ENCODE measurements at places on chromosomes 2 and 18.

DNA sequence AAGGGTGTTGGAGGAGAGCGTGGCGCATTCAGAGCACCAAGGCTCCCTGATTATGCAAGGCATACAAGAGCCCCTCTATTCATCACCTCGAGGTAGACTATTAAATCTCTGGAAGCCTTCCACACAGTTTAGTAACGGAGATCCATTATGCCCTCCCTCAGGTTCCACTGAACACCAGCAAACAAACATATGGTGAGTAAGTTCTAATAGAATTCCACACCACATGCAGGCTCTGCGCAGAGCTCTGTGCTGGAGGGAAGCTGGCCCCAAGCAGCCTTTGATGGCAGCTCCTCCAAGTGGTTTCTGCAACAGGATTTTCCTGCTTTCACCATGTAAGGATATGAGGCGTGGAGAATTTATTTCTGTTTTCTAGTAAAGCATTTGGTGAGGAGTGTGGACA is 238.6 kb downstream of the C1D start:
- DNase-seq, result no peak

DNA sequence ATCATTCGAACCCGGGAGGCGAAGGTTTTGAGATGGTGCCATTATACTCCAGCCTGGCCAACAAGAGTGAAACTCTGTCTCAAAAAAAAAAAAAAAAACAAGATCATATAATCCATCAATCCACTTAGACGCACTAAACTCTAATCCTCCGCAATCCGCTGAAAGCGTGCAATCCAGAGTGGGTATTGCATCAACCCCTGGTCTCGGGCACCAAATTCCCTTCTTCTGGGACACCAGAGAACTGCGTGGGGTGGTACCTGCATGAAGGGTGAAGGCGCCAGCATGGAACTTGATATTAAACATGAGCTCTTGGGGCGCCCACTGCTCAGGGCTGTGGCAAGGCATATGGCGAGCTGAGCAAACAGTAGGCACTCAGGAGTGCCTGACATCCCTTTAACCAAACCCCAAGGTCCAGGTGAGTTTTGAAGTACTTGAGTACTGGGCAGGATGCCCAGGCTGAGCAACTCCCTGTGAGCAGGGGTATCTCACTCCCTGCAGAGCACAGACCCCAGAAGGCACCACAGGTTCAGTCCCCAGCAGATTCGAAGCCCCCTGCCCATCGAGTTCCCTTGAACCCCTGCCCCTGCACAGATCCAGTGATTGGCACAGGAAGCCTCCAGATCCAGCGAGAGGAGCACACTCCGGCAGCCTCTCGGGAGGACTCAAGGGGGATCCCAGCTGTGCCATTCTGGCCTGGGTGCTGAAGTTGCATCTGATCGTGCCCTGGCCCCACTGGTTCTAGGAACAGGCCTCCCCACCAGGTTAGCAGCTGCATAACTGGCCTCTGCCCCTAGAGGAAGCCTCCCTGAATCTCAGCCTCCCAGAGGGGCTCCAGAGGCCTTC is 8.0 kb downstream of the ALPI start:
- DNase-seq, result no peak

DNA sequence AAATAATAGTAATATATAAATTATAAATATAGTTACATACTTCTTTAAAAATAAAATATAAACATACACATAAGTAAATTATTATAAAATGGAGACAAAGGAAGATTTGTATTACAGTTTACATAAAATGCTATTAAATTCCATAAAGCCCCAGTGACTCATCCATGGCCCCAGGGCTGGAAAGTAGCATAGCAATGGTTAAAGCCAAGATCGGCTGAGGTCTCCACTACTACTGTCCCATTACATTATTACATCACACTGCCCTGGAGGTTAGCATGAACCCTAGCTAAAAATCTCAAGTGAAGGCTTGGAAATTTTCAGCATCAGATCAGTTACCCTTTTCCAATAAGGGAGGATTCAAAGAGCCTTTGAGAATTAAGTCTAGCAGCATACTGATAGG is 936.2 kb downstream of the DSC3 start:
- DNase-seq, result no peak

GRCh38 chr2:191844706-191845105 is 2.2 kb downstream of the CAVIN2 start:
- DNase-seq, result no peak

- no peak for DNase-seq
These were observed 210.9 kb downstream of the TWIST2 start for GRCh38 chr2:239058766-239059165.

DNA sequence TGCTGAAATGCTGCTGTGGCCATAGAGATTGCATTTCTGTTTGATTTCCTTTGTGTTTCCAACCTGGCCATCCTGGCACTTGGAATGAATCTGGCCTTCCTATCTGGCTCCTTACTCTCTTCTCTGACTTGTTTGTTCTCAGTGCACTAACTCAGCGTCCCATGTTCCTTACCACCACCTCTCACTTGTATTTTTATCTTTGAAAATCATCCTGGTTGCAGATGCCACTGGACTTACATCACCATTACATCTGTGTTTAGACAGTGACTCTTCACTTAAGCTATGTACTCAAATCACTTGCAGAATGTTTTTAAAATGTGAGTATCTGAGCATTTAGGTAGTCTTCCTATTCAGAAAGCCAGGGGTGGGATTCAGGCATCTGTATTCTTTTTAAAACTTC is 239.5 kb downstream of the WDR7 start:
- DNase-seq, result no peak

DNA sequence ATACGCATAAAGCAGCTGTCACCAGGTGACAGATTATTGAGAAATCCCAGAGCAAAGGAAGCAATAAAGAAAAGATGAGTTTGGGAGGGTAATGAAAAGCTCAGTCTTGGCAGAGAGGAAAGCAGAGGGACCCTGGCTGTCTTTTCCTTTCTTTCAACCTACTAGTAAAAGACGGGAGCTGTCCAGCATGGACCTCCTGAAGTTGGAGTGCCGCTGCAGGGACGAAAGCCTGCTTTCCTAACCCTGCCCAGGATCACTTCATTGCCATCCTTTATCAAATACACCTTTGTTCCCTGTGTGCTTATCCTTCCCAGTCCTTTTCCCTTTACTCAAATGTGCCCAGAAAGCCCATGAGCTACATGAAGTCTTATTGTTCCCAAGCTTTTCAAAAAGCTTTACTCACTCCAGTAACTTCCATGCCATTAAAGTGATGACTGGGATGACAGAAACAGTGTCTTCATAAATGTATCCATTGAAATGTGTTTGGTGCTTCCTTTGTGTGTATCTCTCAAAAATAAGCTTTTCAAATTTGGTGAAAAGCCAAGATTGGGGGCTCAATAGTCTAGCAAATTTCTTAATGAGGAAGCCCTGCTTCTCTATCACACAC is 3.7 kb upstream of the SPR start:
- DNase-seq, result no peak

- no peak for DNase-seq
These were observed 682.0 kb downstream of the IRS1 start for GRCh38 chr2:226117510-226118065.

GRCh38 chr2:17878281-17879136 is at the start of gene KCNS3:
KCNS3 (plus strand) TSS chr2:17878667; CDS start chr2:17931009, 52,342 bp downstream.
- DNase-seq, result no peak

- DNase-seq, result no peak
These were observed 3.8 kb downstream of the GBX2 start for GRCh38 chr2:236164201-236164924.

DNA sequence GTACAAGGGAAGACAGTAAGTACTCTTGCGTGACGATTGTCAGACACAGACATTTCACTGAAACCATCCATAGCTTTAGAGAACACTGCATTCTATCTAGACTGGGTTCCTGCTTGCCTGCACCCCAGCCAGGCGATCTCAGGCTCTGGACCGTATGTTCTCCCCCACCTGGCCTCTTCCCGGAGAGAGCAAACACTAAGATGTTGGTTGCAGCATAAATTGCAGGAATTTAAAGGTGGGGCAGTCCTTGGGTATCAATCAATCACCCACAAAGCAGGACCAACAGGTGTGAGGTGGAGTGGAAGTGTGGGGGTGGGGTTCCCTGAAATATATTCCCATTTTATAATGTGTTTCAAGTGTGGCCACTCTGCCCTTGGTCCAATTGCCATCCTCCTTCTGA is 103.6 kb upstream of the TGFA start:
- no peak for DNase-seq

GRCh38 chr18:789397-789796 is 22.6 kb downstream of the YES1 start:
- no peak for DNase-seq

DNA sequence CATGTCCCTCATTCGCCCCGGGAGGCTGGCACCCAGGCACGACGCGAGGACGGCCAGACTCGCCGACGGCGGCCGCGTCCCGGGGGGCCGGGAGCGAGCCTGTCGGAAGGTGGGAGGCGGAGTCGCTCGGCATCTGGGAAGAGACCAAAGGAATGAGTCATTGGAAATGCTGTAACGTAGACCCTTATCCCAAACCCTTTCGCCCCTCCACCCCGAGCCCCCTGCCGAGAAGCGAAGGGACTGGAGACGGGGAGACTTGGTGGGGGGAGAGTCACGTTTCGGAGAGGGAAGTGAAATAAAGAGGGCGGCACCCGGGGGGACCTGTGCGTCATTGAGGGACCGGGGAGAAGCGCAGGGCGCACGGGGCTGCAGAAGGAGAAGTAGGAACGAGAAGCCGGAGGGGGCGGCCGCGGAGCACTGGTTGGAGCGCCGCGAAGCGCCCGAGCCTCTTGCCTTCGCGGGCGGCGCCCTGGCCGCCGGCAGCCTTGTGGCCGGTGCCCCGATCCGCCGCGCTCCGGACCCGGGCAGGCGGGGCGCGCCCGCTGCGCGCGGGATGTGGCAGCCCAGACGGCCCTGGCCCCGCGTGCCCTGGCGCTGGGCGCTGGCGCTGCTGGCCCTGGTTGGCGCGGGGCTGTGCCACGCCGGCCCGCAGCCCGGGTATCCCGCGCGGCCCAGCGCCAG is at the start of gene EMILIN2:
Gene EMILIN2, plus strand, starts transcription at position 371 of the 681 bp plus-strand sequence. Its CDS starts 183 bp downstream, at position 554.
- peak; percentile 10 for DNase-seq

DNA sequence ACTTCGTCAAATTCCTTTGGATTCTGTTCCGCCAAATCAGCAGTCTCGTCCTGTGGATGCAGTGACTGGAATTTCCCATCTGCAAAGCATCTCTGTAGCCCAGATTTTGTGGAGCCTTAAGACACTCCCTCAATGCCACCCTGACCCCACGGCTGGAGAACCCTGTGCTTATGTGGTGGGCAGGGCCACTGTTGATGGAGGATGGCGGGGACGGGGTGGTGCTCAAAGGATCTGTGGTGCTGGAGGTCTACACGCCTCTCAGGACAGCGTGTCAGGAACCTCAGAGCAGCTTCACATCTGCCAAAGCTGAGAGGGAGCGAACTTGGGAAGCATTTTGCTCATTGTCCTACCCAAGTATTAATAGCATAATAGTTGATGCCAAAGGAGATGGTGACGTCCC is 200.1 kb downstream of the MGAT5 start:
- DNase-seq, result no peak

GRCh38 chr2:137348301-137348700 is 583.0 kb downstream of the THSD7B start:
- no peak for DNase-seq

All from activated gamma-delta T cell treated with Interleukin-2 at 50 U/mL for 16 hours (primary cell).